AG20443 (cell line): ENCODE measurements at places on chromosomes 2 and 18.

DNA sequence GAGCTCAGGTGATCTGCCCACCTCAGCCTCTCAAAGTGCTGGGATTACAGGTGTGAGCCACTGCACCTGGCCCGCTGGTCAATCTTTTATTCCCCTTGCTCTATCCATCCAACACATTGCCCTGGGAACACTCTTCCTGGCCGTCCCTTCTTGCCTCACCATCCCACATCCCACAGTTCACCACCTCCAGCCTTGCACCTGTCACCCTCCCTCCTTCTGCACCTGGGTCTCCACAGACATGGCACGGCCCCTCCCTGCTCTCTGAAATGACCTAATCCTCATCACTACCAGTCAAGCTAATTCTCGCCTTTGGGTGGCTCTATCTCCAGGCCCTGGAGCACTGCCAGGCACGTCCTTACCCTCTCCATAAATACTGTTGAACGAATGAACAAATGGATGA, 116.9 kb upstream of the TEX51 start:
- DNase-seq, result no peak

DNA sequence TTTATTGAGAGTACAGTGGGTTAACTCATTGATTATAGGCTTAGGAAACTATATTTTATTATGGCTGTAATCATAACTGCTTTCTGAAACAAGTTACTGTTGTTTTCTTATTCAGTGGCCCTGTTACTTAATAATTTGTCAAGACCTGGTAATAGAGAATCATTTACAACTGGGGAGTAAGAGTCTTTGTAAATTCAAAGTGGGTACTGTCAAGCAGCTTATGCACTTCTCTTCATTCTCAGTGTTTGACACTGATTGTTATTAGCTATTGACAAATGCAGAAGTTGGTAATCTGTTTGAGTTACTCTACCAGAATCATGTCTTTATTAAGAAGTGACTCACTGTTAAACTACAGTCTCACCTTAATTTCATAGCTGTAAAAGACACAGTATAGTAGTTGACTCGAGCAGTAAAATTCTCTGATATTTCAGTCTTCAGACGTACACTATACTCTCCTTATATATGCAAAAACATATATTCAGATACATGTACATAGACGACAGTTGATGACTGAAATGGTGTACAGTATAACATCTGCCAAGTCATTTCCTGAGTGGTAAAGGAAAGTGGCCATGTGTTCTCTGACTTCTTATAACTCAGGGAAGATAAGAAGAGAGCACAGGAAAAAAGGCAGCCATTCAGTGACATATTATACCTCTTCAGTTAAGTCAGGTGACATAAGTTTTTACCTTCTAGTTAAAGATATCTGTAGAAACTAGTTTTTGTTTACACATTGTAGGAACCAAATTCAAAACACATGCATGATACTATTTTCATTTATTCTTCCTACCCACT, 36.0 kb upstream of the TTC27 start:
- DNase-seq, result no peak

- DNase-seq, result no peak
Measured at GRCh38 chr2:236047886-236048540, 120.2 kb downstream of the GBX2 start.

GRCh38 chr18:49537232-49537896, 24.5 kb upstream of the LIPG start:
- DNase-seq, result no peak

DNA sequence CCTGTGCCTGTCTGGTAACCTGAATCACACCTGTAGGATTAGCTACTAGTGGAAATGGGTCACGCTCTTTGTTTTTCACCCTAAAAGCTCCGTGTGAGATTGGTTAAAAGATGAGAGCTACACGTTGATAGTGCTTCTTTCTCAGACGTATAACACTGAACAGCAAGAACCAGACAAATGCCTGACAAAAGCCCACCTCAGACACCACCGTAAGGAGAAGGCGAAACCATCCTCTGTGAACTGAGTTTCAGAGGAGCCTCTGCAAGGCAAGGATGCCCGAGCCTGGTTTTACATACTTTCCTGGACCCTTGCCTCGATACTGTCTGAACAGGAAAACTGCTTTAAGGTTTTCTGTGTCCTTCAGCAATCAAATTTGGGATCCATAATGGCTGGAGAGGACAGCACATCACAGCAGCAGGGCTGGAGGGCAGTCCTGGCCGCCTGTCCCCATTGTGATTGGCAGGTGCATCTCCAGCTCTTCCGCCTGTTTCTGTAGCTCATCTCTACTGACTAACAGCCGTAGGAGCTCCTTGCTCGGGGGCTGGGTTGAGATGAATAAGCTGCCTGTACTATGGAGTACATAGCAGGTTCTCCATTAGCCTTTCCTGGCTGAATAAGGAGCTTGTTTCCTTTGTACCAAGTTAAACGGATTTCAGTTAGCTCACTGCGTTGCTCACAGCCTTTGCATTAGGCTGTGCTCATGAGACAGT, 155.5 kb downstream of the MYT1L start:
- DNase-seq, result no peak

- no peak for DNase-seq
Measured at GRCh38 chr2:107811411-107811810, 15.3 kb upstream of the RGPD4 start.

DNA sequence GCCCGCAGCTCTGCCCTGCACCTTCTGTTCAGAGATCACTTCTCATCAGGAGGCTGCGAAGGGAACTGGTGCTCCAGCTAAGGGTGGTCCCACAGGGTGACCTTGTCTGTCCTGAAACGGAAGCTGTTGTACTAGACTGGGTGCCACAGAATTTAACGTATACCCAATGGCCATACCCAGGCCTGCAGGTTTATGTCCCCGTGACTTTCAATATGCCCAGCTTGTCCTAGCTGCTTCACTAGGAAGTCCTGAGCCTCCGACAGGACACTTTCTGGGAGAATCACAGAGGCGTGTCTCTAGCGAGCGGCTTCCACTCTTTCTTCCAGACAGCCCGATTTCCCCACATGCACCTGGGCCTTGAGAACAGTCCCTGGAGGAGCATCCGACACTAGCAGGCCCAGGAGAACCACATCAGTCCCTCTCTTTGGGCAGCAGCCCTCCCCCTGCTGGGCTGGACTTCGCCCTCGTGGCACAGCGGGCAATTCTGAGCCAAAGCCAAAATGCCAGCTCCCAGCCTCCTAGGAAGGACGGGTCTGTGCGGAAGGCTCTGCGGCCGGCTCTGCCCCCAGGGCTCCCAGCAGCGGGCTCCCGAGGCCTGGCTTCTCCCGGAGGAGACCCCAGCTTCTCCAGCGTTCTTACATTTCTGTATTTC, 91.9 kb upstream of the OTOS start:
- no peak for DNase-seq

GRCh38 chr2:67560771-67561456, 163.8 kb downstream of the ETAA1 start:
- DNase-seq, result no peak

DNA sequence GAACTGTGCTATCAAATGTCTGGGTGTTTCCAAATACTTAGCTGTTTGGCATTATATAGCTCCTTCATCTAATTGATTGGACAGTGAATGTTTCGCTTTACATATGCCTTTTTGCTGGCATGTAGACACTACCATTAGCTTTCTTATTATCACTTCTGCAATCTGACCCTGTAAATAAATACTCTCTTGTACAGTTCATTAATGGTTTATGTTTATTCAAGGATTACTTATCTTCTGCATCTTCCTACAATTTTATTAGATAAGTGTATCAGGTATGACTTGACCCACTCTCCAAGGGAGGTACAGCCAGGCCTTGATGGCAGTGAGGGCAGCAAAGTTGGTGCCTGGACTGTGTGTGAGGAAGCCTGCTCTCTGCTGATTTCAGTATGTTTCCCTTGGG, 614.1 kb upstream of the SETBP1 start:
- no peak for DNase-seq

GRCh38 chr2:181578829-181579228, 78.1 kb downstream of the CERKL start:
- no peak for DNase-seq

DNA sequence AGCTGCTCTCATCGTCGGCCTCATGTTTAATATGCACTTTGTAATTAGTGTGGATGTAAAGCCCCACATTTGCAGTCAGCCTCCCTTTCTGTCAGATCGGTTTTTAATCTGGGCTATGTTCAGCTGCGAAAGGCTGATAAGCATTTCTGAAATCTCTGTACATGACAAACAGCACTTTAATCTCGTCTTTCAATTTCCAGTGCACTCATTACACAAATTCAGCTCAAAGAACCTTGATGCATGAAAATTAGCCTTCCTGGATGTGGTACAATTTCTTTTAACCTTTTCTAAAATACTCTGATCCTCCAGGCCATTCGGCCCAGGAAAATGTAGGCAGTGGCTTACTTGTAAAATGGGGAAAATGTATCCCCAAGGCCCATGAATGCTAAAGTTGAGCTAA, 265.1 kb downstream of the RND3 start:
- no peak for DNase-seq

GRCh38 chr2:218360453-218360852, 3.8 kb downstream of the CATIP start:
- DNase-seq, result no peak

DNA sequence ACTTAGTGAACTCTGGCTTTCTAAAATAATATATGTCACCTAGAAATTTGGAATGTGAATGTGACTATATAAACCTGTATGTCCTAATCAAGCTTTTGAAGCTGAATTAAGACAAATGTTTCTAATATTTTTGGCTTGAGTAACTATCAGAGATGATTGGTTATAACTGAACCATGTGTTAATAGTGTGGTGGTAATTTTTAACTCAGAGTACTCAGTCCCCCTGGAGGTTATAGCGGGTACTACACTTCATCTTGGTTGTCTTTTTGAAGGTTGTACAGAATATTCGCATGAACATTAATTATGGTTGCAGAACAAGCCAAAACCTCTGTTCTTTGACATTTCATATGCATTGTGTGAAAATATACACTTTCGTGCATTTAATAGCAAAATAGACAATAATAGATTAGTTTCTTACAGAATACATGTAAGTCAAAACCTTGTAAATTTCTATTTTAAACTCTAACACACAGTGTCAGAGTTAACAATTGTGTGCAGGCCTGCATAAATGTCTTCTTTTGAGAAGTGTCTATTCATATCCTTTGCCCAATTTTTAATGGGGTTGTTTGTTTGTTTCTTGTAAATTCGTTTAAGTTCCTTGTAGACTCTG, 86.0 kb downstream of the OSBPL6 start:
- DNase-seq, result peak; percentile 41

- DNase-seq, result no peak
Measured at GRCh38 chr2:170814533-170815230, 2.0 kb upstream of the GAD1 start.

DNA sequence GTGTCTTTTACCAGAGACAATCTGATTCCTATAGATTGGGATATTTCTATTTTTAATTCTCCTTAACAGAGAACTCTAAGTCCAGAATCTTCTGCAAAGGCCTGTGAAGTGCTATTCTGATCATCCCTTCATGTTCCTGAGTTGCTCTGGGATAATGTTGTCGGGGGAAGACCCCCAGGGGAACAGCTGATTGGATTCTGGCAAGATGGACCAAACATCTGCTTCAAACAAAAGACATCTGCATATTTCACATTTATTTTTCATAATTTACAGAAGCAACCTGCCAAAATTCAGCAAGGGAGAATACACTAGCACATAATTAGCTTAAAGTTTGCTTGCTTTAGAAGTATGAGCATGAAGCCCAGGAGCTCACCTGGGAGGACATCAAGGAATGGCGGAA, 116.0 kb upstream of the ETAA1 start:
- DNase-seq, result no peak

DNA sequence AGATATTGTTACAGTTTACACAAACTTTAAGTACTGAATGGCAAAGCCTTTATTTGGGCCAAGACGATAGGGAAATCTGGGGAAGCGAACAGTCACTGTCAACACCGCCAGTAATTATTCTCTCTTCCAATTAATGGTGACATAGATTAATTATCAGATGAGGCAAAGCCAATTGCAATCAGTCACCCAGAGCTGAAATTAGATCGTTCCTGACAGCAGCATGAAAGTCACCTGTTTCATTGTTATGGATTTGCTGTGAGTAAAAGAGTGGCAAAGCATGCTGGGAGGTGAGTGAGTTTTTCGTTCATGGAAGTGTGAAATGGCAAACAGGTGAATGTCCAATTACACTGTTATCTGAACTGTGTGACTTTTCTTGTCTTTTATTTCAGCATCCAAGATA, 164.8 kb upstream of the KLHL14 start:
- DNase-seq, result no peak

DNA sequence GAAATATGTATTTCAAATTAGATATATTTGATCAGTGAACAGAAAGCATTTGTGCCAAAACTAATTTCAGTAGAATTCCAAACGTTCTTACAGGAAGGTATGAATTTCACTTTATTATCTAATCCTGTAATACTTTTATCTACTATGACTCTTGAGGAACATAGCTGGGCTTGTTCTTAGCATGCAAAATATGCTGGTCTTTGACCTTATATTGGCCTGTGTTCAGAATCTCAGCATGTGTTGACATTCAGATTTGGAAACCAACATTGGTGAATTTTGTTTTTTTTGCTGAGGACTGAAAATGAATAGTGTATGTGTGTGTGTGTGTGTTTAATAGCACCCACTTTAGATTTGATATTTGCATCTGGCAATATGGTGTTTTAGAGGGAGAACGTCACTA, 112.2 kb downstream of the MEIS1 start:
- no peak for DNase-seq

GRCh38 chr2:179262077-179262660, 2.5 kb downstream of the SESTD1 start:
- no peak for DNase-seq

DNA sequence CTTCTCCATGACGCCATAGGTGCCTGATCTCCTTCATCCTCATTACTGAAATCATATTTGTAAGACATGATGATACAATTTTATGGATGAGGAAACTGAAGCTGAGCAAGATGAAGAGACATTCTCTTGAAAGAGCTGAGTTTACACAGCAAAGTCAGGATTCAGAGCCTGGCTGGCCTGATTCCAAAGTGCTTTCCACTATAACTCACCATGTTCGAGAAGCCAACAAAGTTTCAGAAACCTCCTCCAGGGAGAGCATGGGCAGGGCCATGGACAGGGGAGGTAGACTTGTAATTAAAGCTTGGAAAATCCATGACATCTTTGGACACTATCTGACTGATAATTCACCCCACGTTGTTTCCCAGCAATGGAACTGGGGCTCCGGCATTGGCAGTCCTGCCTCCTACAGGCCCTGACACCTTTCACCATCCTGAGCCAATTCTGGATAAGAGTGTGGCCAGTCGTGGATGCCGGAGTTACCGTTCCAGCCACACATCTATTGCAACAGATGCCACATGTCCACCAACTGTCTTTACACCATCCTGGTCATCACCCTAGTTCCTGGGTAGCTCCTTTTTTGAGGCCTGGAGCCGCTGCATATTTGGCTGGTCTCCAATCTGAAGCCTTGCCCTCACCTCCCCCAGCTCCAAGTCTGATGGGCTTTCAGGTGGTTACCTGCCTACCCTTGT, 85.0 kb upstream of the PPP1CB start:
- DNase-seq, result no peak

GRCh38 chr18:49510393-49511115, 23.5 kb upstream of the C18orf32 start:
- peak; percentile 79 for DNase-seq

DNA sequence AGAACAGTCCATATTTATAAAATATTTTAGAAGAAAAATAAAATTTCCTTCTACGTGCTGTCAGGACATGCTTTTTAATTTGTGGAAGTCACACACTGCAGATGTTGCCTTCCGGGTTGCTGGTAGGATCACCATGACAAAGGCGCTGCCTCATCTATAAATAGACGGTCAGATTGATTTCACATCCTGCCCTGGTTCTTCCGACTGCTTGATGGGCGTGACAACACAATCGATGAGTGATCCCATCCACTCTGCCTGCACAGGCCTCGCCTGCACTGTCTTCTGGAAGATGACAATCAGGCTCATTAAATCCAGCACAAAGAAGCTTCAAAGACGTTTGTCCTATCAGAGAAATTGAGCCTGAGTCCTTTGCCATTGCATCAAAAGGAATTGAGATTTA, 318.9 kb upstream of the TRIB2 start:
- DNase-seq, result peak; percentile 55
